Esophagus muscularis mucosa (tissue), 4 donors: ENCODE measurements at places on chromosomes 1 and 21.
A peak's percentile ranks its signal among the peaks of the same experiment; 100 is the strongest.

DNA sequence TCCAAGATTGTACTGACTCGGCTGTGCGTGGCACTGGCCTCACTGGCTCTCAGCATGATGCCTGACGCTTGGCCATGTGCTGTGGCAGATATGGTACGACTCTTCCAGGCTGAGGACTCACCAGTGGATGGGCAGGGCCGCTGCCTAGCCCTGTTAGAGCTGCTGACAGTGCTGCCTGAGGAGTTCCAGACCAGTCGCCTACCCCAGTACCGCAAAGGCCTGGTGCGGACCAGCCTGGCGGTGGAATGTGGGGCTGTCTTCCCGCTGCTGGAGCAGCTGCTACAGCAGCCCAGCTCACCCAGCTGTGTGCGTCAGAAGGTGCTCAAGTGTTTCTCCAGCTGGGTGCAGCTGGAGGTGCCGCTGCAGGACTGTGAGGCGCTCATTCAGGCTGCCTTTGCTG is 2.9 kb downstream of the IPO13 start:
- no peak for DNase-seq

- DNase-seq, result no peak
These were observed 107.5 kb downstream of the GDAP2 start for GRCh38 chr1:117821774-117822482.

DNA sequence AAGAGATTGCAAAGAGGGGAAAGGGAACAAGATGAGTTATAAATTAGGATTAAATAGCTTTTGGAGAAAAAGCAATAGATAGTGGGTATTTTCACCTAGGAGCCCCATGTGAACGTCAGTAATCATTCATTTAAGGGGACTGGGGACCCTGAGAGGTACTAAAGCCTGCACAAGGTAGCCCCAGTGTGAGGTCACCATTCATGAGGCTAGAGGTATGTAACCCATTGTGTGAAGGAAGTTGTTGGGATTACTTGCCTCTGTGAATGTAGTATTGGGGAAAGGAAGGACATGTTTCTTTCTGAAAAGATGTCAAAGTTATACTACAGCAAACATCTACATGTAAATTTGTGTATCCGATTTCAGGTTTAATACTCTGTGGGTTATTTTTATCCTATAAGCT is 276.8 kb downstream of the TBX15 start:
- no peak for DNase-seq

DNA sequence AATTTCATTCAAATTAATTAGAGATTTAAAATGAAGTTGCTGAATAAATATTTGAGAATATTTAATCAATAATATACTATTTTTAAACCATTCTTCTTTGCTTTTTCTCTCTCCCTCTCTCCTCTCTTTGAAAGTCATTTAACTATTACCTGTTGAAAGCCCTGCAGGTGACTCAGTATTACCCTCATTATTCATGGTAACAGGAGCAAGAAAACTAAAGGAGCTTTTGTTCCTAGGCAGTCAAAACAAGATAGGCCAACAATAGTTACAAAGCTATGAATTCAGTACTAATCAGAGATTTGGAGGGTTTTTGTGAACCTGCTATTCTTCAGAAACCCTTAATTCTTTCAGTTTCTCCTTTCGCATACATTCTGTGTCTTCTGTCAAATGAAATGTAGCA is 721.3 kb upstream of the NCAM2 start:
- no peak for DNase-seq

GRCh38 chr1:50942334-50942733 is 17.7 kb downstream of the FAF1 start:
- DNase-seq, result no peak

DNA sequence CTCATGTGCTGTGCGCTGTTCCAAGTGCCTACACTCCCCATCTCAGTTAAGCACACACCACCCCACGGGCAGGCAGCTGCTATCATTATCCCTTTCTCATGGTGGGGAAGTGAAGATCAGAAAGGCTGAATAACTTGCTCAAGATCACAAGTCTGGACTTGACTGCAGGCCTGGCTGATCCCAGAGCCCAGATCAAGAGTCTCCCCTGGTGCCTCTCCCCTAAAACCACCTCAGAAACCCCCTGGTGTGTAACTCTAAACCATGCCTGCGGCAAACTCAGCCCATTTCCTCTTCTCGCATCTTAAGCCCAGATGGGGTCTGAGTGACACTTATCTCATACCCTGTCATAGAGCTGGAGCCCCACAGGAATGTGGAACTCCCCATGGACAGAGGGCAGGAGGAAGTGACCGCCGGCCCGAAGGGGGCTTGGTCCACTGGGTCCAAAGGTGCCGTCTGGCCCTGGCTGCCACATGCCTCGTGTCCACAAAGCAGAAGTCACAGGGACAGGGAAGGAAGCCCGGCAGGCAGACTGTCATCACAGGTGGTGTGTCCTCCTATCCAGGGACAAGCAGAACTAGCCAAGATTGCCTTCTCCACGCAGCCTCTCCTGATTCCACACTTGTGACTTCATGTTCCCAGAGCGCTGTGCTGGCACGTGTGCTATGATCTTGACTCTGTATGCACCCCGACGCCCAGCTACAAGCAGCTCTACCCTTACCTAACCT is 92.1 kb downstream of the SYF2 start:
- peak; percentile 90 for DNase-seq

- DNase-seq, result no peak
These were observed 106.9 kb upstream of the TMEM51 start for GRCh38 chr1:15046487-15047165.

DNA sequence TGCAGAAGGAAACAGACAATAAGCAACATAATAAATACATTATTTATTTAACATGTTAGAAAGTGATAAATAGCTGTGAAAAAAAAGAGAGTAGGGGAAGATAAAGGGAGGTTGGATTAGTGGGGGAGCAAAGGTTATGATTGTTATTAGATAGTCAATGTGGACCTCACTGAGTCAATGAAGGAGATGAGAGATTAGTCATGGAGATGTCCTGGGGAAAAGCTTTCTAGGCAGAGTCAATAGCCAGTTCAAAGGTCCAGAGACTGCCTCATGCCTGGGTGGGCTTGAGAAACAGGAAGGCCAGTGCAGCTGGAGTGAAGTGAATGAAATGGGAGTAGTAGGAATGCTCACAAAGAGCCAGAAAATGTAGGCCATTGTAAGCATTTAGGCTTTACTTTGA is 187.1 kb upstream of the CACYBP start:
- no peak for DNase-seq

DNA sequence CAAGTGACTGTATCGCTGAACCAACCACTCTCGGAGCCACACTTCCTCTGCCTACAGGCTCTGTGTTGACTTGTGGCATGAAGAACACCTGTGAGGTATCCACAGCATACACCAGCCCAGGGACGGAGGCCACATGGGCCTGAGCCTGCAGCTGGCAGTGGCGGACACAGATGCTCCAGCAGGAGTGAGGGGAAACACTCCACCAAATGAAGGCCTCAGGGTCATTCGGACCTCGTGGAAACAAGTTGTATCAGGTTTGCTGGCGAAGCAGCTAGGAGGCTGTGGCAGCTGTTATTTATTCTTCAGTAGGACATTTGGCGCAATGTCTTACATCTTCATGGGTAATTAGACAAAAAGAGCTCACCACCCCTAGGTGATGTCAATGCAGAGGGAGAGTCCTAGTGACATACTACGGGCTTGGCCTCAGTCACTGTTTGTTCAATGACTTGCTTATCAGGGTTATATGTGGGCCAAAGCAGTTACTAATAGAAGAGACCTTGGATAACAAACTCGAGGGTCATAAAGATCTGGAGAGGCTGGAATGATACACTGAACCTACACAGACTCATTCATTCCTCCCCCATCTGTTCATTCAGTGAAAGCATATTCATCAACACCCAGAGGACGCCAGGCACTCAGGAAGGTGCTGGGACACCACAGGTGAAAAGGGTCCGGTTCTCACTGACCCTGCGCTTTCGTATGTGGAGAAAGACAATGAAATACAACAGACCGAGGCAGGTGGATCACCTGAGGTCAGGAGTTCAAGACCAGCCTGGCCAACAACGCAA is 11.6 kb upstream of the ETS2 start:
- no peak for DNase-seq

DNA sequence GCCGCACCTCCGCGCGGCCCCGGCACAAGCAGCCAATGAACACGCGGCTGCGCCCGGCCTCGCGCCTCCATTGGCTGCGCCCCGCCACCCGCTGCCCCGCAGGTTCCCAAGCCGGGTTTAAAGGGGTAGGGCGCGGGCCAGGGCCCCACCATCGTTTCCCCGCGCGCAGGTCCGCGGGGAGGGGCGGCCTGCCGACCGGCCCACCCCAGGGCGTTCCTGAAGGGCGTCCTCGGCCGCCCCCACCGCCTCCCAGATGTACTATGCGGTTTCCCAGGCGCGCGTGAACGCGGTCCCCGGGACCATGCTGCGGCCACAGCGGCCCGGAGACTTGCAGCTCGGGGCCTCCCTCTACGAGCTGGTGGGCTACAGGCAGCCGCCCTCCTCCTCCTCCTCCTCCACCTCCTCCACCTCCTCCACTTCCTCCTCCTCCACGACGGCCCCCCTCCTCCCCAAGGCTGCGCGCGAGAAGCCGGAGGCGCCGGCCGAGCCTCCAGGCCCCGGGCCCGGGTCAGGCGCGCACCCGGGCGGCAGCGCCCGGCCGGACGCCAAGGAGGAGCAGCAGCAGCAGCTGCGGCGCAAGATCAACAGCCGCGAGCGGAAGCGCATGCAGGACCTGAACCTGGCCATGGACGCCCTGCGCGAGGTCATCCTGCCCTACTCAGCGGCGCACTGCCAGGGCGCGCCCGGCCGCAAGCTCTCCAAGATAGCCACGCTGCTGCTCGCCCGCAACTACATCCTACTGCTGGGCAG is at the start of gene OLIG1:
Gene OLIG1 (plus strand): TSS at position 148 of the 750 bp plus-strand sequence. CDS start 106 bp downstream, at position 254.
- DNase-seq, result no peak

DNA sequence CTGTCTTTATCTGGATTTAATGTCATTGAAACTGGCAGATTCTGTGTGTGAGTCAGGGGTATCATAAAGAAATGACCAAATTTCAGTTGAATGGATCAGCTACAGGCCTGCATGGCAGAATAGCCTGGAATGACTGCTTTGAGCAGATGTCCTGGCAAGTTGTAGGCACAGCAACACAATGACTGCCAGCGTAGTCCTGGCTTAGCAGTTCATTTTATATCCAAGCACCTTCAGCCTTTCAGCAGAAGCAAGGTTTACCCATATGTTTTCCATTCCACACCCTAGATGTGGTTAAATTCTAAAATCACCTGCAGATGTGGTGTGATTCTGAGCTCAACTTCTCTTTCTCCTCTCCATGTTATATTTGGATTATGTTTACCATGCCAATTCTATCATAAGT is 22.3 kb upstream of the PTGFR start:
- DNase-seq, result no peak

DNA sequence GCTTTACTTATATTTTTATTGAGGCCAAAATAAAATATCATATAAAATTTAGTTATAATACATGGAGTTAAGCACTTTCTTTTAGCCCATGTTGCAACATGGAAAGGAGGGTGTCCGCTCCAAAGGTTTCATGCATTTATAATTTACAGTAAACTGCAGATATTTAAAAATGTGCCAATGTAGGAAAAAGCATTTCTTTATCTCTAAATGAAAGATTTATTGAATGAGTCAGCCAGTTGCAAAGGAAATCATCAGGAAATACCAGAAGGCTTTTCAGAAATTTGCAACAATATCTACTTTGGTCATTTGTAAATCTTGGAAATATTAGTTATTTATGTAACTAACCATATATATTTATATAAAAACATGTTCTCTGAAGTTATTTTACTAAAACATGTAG is 12.1 kb downstream of the ATP6V1G3 start:
- DNase-seq, result no peak

GRCh38 chr21:29218749-29219148 is 80.0 kb upstream of the BACH1 start:
- DNase-seq, result no peak

DNA sequence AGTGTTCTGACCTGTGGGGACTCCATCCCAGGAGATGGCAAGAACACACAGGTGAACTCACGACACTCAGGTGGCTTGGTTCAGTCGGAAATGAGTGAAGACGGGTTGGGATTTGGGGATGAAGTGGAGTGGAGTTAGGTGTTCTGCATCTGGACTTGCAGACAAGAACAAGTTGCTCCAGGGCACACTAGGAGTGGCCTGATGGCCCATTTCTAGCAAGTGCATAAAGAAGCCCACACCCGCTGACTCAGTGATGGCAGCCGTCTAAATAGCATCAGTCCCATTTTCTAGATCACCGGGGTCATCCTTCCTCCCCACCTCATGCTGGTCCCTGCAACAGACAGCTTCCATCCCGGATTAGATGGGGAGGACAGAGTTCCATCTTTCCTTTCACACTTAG is 278.4 kb downstream of the C1orf94 start:
- no peak for DNase-seq

DNA sequence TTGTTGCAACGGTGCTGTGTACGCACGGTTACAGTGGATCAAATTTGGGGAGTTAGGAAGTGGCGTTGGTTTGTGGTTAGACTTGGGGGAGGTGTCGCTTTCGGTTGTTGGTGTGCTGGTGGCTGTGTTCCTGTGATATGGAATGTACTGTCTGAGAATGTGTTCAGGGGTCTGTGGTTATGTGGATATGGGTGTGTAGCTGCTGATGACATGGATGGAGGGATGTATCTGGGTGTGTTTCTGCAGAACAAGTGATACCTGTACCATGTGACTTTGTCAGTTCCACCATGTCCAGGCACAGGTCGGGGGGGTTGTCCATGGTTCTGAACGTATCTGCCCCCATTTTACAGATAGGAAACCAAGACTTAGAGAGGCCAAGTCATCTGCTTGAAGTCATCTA is 22.7 kb downstream of the PAX7 start:
- no peak for DNase-seq

DNA sequence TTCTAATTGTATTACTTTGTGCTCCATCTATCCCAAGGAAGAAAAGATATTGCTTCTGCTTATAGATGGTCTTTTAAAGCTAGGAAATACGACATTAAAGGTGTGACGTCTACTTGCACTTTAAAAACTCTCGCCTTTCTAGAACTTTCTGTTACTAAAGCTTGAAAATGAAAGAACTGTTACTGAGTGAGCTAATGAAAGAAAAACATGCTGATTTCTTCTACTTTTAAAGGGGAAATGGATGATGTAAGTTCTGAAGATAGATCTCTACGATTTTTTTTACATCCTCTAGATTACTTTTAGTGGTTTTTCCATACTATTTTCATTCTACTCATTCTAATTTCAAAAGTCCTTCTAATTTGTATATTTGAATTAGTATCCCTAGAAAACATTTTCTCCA is 387.5 kb downstream of the USP25 start:
- DNase-seq, result no peak
